ENCODE measurements at places on chromosomes 12 and 14.

DNA sequence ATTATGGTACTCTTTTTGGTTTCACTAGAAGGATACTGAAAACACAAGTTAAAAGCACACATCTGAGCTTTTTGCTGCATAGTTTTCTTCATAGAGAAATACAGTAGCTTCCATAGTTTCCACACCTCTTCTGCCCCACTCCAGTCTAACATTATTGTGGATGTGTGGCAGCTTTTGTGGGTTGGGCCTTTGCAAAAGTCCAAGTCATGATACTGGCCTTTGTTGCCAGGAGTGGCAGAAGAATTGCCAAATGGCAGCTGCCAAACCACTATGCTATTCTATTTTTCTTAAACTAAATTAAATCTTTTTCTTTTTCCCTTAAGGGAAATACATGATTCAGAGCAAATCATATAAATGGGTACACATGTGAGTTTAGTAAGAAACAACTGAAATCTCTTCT is 114.8 kb downstream of the PLEKHA5 start:
- DNase-seq, result no peak

- no peak for DNase-seq
Observed at GRCh38 chr14:63544591-63545299, 1.6 kb upstream of the PPP2R5E start.

DNA sequence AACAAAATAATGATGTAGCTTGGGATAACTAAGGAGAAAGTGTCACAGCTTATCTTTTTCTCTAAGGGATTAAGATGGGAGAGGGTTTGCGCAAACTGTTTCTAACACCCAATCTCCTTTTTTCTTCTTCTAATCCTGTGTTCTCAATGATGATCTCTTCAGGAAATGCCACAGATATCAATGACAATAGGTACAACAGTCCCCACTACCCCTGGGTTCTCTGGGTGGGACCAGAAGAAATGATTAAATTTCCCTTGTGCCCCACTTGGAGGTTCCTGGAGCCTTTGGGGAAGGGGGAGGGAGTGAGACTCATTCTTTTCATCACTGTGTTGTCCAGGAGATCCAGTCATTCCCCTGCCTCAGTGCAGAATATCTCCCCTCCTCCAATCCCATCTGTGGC is 8.6 kb upstream of the PIP4K2C start:
- no peak for DNase-seq

DNA sequence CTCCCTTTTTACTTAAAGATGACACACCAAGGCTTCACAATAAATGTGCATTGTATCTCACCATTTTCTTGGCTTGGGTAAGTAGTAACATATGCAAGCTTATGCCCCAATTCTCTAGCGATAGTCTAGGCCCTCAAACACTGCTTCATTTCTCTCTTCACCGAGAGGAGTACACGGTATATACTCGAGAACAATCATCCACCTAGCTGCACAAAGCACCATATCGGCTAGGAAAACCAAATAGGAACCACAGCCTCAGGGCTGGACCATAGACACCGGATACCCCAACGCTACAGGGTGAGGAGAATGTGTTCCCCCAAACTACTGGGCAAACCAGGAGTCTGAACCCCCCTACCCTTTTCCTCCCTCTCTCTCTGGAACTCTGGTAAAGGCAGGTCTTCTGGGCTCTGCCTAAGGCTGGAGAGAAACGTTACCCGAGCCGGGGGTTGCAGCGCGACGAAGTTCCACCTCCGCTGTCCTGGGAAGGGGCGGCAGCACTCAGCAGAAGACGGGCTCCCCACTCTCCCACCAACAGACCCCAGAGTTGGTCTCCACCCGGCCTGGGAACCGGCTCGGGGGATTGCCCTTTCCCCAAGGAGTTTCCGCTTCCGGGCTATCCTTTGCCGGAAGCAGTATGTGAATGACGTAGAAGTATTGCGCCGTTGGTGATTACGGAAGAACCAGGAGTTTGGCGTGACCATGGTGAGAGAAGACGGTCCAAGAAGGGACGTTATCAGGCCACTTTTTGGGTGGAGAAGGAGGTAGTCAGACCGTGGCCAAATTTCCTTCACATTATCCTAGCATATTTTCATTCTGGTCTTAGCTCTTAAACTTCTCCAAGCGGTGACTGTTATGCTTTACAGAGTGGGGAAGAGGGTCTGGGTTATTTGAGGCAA is at the start of the genes AREL1 and FCF1:
Gene AREL1 (minus strand): TSS at position 582 of the 896 bp plus-strand sequence. CDS start 27,465 bp downstream, outside the sequence.
Gene FCF1 (plus strand): TSS at position 646 of the 896 bp plus-strand sequence. CDS start 54 bp downstream, at position 700.
- DNase-seq, result peak; percentile 58

DNA sequence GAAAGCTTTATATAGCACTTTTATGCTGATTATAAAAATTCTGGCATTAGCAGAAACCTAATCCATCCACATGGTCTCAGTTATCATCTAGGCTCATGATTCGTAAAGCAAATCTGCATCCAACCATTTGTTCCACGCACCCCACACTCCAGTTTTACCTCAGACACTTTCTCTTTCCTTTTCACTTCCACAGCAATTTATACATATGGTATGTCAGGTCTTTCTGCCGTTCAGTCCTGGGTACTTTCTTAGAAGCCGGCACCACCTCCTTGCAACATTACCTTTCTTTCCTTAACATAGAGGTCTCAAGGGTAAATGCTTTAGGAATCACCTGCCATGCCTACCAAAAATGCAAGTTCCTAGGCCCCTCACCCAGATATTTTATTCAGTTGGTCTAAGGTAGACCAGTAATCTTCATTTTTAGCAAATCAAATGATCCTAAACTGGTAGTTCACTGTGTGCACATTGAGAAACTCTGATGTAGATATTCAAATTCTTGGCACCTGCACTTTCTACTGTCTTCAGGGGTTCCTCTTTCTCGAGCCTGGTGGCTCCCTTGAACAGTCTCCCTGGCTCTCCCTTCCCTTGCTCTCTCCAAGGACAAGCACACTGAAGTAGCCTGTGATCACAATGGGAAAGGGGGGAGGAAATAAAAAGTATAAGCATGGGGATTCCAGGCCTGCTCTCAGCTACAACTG is 2.8 kb upstream of the KRAS start:
- no peak for DNase-seq

DNA sequence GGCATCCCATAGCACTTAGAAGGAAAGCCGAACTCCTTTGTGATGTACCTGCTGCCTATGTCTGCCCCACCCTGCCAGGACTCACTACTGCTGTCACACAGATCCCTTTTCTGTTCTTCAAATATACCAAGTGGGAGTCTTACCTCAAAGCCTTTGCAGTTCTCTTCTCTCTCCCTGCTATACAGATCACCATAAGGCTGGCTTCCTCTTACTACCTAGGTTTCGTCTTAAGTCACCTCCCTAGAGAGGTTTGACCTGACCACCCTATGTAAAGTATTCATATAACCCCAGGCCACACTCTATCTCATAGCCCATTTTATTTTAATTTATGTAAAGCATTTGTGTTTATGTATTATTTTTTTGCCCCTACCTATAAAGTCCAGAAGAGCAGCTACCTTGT is 117.6 kb downstream of the CRADD start:
- DNase-seq, result no peak
